ENCODE measurements at places on chromosomes 7 and 10. TPM values are rescaled to one million over a fixed set of nuclear protein-coding genes. Genes with fewer than 3 reads are reported as not detected.

DNA sequence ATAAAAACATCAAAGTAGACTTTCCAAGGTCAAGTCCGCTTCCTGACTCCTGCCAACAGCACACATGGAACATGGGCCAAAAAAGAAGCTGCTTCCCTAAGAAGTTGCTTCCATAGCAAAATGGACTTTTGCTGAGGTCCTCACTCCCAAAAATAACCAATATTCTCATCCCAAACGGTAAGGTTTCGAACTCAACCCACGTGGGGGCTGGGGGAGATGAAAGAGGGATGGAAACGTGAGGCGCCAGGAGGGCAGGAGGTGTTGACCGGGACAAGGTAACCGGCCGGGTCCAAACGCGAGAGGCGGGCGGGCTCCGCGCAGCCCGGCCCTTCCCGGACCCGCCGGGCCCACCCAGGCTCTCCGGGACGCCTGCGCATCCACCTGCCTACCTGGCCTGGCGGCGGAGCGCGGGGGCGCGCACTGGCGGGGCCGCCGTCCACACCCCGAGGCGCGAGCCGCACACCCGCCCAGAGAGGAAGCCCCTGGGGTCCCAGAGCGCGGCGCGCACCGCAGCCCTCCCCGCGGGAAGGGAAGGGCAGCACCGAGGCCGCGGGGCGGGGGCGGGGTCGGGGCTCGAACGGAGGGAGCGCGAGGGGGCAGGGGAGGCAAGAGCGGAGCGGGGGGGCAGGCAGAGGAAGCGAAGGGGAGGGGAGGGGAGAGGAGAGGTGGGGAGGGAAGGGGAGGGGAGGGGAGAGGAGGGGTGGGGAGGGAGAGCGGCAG lies 742 bp downstream of the LMBR1 start:
- no peaks in the 10 kb centered on the region for H3K36me3 ChIP-seq
- peak; percentile 95 for DNase-seq
- H3K4me3 ChIP-seq: peak overlapping the region; percentile 91
- H3K27me3 ChIP-seq: no peaks in the 10 kb centered on the region
- peak overlapping the region; percentile 96 for H3K27ac ChIP-seq

DNA sequence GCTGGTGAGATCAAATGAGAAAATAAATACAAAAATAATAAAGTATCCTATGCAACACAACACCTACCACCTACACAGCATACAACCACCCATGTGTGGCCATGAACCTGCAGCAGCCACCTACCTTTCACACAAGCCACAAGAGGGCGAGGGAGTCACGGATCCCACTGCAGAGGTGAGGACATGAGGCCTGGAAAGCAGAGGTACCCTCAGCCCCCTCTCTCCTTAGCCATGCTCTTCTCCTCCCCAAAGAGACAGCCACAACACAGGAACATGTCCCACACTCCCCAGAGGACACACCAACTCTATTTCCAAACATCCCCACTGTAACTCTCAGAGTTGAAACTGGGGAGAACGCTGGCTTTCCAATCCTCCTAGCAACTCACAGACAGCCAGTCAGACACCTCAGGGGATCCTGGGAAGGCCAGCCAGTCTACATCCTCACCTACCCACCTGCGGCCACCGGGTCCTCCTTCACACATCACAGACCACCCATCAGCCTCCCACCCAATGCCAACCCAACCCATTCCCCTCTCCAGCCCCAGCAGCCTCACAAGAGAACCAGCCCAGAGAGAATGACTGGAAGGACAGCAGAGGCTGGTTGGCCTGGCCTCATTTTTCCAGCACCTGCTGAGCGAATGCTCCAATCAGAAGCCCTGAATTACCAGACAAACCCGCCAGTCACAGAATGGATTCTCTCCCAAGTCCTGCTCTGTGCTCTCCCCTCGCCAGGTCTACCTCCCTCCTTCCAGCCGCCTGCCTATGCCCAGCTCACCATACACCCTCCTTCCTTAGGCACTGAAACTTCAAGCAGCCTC lies 18.4 kb downstream of the DLG5 start:
- no peaks in the 10 kb centered on the region for H3K27me3 ChIP-seq
- H3K4me3 ChIP-seq: no peak overlapping the region
- no peaks in the 10 kb centered on the region for H3K36me3 ChIP-seq
- peaks cover 34% of the 10 kb centered on the region for H3K4me1 ChIP-seq
- H3K27ac ChIP-seq: no peak overlapping the region
- no peak for DNase-seq

GRCh38 chr10:131946880-131947279 lies 34.8 kb downstream of the BNIP3 start:
- no peak overlapping the region for H3K27ac ChIP-seq
- H3K4me1 ChIP-seq: no peaks in the 10 kb centered on the region
- no peak for DNase-seq
- H3K36me3 ChIP-seq: peaks cover 65% of the 10 kb centered on the region

GRCh38 chr10:69973678-69974077 lies 79.0 kb upstream of the MACROH2A2 start:
- H3K27me3 ChIP-seq: no peaks in the 10 kb centered on the region
- H3K36me3 ChIP-seq: no peaks in the 10 kb centered on the region
- no peak overlapping the region for H3K27ac ChIP-seq
- no peak overlapping the region for H3K4me3 ChIP-seq
- no peaks in the 10 kb centered on the region for H3K4me1 ChIP-seq

- no peak for DNase-seq
- H3K36me3 ChIP-seq: no peaks in the 10 kb centered on the region
- no peaks in the 10 kb centered on the region for H3K27me3 ChIP-seq
These were observed 140.5 kb downstream of the TWIST1 start for GRCh38 chr7:18976715-18977471.

GRCh38 chr10:22690158-22690557 lies 24.2 kb downstream of the PIP4K2A start:
- DNase-seq: no peak
- H3K27me3 ChIP-seq: no peaks in the 10 kb centered on the region
- peaks cover 31% of the 10 kb centered on the region for H3K4me1 ChIP-seq
- no peaks in the 10 kb centered on the region for H3K36me3 ChIP-seq
- H3K4me3 ChIP-seq: no peak overlapping the region

GRCh38 chr7:137546671-137547070 lies 203.1 kb upstream of the PTN start:
- H3K27me3 ChIP-seq: no peaks in the 10 kb centered on the region
- no peaks in the 10 kb centered on the region for H3K4me1 ChIP-seq
- no peaks in the 10 kb centered on the region for H3K36me3 ChIP-seq
- no peak for DNase-seq

NPSR1 gene
- total RNA-seq: not detected

SPAM1 gene
- not detected for total RNA-seq

ABCC2 gene
- total RNA-seq: 1.0 TPM

TRIM50 gene
- 0.37 TPM for total RNA-seq
